ENCODE measurements at places on chromosomes 7 and 10.

DNA sequence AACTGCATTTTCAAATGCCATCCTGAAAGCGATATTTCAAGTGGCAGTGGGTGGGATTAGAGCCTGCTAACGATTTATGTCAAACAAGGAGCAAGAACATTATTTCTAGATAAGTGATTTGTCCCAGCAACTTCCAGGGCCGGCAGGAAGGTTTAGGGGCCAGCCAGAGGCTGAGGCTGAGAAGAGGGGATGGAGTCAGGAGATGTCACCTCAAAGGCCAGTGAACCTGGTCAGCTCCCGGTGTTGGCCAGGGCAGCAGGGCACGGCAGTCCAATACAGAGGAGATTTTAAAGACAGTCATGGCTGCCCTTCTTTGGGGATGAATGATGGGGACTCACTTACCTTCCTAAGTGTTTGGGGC is 105.7 kb upstream of the PPIF start:
- DNase-seq, result no peak

GRCh38 chr10:692682-693351 is 3.3 kb upstream of the DIP2C start:
- DNase-seq, result no peak

- DNase-seq, result no peak
These were observed 27.9 kb upstream of the ABLIM1 start for GRCh38 chr10:114686013-114686412.

DNA sequence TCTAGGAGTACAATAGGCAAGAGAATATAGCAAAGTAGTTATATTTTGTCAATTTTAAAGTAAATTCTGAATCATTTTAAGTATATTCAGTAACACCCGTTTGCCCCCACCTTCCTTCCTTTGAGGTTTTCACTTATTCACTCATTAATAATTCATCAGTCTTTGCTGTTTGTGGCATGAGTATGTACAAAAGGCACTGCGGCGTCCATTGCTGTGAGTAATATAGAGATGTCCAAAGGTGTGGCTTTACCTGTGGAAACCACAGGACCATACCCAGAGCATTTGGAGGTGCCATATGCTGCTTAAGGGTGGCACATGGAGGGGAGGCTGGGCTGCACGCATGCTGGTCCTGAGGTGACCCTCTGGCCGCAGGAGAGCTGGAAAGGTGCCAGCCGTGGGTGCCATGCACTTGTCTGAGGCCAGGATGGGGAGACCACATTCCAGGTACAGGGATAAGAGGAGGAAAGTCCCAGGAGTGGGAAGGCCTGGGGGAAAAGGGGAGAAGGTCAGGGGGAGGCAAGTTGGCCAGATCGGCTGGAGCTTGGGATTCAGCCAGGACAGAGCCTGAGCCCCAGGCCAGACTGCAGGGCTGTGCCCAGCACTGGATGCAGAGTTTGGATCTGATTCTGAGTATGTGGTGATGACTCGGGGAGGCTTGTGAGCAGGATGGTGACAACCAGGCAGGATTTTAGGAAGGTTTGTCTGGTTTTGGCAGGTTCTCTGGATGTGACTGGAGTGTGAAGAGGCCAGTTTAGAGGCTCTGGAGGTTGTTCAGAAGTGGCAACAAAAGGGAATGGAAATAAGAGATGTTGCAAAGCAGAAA is 223.4 kb downstream of the MGMT start:
- DNase-seq, result no peak

DNA sequence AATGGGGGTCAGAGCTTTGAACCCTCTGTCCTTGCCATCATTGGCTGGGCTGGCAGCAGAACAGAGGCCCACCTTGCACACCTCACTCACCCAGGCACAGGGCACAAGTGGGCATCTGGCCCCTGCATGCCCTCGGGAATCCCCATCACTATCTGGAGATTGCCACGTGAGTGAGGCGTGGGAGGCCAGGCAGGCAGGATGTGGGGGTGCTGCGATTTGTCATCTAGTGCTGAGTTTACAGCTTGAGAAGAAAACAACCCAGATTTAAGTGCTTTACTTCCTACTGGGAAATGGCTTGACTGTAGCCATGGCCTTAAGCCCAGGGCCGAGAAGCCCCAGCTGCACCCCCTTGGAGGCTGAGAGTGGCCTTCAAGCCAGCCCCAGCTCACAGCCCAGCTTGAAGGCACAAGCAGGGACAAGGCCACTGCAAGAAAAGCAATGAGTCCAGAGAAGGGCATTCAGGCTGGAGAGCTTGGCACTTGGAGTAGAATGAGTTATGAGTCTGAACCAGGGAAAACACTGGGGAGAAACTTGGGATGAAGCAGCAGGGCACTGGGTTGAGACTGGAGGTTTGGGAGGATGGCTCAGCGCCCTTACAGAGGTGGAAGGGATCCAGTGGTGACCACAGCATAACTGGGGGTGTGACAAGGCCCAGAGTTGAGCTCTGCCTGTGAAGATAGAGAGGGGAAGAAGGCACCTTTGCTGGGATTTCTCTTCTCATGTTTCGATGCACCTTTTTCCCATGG is 123.0 kb downstream of the CXCL12 start:
- no peak for DNase-seq

Measured in NCI-H1417 treated with DMSO at 0.1 percent for 48 hours (cell line).